ENCODE measurements at places on chromosomes 12 and 14.

- DNase-seq, result no peak
Observed at GRCh38 chr12:45655186-45655585, 74.3 kb upstream of the ARID2 start.

GRCh38 chr12:50005175-50005574 is 20.1 kb downstream of the RACGAP1 start:
- DNase-seq, result no peak

DNA sequence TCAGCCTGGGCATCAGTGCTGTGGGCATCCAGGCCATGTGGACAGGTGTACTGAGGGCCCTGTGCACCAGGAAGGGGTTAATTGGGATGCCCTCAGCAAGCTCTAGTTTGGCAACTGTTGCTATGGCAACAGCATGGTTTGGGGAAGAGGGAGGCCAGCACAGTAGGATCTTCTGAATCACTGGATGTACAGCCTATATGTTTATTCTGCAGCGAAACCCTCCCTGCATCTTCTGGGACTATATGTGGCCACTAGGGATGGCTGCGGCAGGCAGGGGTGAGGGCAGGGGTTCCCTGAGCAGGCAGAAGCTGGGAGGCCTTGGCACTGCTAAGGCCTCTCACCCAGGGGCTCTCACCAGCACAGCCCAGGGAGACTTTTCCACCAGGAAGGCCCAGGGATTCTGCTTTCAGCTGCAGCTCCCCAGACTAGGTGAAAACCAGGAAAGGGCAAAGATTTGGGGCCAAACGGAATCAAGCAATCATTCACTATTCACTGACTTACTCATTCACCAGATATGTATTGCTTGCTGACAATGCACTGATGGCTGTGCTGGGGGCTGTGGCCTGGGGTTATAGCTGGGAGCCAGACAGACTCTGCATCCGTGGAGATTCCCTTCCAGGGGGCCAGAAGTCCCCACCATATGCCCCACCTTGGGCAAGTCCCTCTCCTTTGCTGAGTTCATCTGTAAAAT is 42.8 kb downstream of the IRF2BPL start:
- no peak for DNase-seq

DNA sequence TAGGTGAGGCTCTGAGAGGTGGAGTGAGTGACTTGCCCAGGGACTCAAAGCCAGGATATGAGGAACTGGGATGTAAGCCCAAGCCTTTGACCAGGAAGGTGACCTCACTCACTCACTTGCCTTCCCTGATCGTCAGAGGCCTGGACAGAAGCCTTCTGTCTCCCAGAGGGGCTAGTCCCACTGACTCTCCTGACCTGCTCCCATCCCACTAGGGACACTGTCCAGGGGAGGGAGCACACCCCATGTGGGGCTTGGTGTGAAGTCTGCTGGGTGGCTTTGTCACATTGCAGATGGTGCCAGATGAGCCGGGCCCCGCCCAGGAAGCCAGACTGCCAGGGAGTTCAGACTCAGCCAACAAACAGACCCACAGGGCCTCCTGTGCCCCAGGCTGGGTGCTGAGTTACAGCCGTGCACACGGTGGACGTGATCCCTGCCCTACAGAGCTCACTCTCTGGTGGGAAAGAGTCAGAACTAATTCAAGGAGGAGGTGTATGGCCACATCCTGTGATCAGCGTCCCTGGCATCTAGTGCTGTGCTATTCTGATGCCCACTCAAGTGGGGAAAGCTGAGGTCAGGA is 28.3 kb downstream of the MMAB start:
- DNase-seq, result peak; percentile 13

DNA sequence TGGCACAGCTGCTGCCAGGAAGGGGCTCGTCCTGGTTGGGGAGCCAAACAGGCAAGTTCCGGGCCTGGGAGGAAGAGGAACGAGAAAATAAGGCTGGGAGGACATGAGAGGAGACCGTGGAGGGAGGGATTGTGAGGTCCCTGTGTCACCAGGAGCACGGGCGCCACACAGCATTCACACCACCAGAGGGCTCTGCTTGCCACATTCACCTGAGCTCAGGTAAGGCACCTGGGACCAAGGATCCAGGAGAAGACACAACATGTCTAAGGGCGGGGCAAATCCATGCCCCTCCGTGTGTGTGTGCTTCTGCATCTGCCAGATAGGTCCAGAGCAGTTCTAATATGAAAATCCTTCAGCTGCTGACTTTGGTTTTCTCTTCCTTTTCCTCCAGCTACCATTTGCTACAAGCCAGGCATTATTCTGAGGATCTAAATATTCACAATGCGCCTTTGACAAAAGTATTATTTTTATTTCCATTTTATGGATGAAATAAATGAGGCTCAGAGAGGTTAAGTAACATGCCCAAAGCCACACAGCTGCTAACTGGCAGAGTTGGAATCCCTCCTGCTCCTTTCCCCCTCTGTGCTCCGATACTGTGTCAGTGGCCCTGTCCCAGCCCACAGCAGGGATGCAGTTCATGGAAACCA is 14.6 kb downstream of the RAPGEF3 start:
- peak; percentile 63 for DNase-seq

GRCh38 chr14:64253672-64254071 is 40.5 kb downstream of the ESR2 start:
- no peak for DNase-seq

DNA sequence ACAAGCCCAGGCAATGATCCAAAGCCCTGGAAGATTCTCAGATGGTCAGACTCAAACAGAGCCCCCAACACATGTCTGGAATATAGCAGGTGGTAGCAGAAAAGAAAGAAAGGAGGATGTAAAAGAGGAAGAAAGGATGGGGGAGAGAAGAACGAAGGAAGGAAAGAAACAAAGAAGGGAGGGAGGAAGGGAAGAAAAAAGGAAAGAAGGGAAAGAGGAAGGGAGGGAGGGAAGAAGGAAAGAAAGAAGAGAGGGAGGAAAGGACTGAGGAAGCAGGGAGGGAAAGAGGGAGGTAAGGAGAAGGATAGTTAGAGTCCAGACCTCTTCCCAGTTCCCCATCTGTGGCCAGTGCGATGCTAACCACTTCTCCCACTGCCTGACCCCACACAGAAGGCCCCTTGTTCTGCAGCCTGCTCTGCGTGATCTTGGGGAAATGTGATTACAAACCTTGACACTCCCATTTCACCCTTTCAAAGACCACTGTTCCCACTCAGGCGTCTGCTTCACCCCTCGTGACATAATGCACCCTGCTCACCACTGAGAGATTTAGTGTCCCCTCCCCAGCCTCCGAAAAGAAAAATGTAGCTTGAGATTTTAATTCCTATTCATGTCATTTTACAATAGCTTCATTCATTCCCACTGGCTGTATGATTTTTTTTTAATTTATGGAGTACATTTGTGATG is 357.9 kb downstream of the BCL11B start:
- no peak for DNase-seq

GRCh38 chr14:61712137-61712536 is 16.8 kb downstream of the HIF1A start:
- DNase-seq, result no peak

- no peak for DNase-seq
Observed at GRCh38 chr12:72829838-72830237, 557.7 kb downstream of the TRHDE start.

DNA sequence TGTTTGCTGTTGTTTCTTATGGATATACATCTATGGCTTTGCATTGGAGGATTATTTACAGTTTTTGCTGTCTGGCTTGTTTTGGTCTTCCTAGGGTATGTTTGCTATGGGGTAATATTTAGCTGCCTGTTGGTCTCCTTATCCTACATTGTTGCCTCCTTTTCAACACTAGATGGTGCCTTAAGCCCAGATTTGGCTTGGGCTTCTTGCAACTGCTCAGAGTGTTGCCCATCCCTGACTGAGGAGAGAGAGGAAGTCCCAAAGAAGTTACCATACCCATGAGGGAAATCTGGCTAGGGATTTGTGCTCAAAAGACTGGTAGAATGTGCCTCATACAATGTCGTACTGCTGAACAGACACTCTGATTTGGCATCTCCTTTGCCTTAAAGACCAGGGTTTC is 94.6 kb upstream of the MUCL1 start:
- peak; percentile 8 for DNase-seq

GRCh38 chr12:100857418-100857817 is 62.8 kb downstream of the ANO4 start:
- no peak for DNase-seq

GRCh38 chr14:78446807-78447206 is 276.6 kb downstream of the NRXN3 start:
- no peak for DNase-seq

DNA sequence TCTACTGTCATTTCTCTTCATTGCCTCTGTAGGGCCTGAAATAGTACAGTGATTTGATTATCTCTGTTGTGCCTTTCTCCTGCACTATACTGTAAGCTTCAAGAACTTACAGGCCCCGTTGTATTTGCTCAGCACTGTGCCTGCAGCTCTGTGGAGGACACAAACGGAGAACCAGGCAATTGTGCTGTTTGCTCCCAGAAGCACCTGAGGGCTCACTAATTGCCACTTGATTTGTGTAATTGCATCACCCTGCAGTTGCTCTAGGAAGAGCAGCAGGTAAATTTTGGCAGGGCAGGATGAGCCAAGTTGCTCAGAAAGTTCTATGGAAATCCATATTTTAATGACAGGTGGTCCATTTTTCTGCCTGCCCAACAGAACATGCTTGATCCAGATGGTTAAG is 11.6 kb upstream of the KRT82 start:
- peak; percentile 47 for DNase-seq

DNA sequence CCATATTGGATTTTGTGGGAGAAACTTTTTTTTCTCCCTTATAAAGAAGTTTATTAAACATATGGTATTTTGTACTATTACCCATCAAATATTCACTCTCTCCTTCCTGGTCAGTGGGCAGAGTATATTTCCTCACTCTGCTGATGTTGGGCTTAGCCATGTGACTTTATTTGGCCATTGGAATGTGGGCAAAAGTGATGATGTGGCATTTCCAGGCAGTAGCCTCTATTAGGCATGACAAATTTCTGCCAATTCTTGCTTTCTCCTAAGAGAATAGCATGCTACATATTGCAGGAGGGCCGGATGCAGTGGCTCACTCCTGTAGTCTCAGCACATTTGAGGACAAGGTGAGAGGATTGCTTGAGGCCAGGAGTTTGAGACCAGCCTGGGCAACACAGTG is 24.4 kb upstream of the WSCD2 start:
- no peak for DNase-seq

DNA sequence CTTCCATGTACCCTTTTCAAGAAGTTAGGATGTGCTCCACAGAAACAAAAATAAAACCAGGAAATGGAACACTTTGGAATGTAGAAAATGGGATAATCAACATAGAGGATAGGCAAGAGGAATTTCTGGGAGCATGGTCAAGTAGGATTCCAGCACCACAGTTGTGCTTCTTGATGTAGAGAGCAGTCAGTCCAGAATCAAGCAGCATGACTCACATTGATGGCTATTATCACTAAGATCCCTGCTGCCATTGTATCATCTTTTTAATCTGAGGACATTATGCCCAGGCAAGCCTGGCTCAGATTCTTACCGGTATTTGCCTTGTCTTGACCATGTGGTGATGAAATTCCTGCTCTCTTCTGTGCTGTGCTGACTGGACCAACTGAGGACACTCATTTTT is 5.7 kb downstream of the ETFRF1 start:
- DNase-seq, result no peak

All from NCI-H2081 (cell line).